G401 (cell line): ENCODE measurements at places on chromosomes 3 and 15. TPM values are rescaled to one million over a fixed set of nuclear protein-coding genes. Genes with fewer than 3 reads are reported as not detected.

- DNase-seq = peak; percentile 75
Observed at GRCh38 chr3:9946112-9947024, 5.8 kb downstream of the PRRT3 start.

DNA sequence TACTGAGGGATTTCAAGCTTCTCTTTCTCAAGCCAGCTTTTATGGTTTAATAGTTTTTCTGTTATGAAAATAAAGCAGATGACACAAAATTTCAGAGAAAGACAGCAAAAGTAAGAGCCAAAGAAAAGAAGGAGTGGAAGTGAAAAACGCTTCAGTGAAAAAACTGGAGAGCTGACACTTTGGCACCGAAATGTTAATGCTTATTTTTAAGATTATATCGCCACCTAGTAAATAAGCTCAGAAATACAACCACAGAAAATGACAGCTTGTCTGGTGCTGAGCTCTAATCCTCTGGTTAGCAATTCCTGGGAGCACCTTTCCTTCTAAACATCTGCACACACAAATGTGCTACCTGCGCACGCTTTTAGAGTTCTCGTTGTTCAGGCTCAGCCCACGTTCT is 101.6 kb downstream of the ZPLD1 start:
- peak; percentile 29 for DNase-seq

DNA sequence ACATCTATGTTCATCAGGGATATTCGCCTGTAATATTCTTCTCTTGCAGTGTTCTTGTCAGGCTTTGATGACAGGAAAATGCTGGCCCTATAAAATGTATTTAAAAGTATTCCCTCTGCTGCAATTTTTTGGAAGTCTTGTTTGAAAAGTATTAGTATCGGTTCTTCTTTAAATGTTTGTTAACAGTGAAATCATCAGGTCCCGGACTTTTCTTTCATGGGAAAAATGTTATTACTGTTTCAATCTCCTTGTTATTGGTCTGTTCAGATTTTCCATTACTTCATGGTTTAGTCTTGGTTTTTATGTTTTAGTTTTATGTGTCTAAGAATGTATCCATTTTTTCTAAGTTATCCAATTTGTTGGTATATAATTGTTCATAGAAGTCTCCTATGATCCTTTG is 225.6 kb downstream of the RBMS3 start:
- no peak for DNase-seq

DNA sequence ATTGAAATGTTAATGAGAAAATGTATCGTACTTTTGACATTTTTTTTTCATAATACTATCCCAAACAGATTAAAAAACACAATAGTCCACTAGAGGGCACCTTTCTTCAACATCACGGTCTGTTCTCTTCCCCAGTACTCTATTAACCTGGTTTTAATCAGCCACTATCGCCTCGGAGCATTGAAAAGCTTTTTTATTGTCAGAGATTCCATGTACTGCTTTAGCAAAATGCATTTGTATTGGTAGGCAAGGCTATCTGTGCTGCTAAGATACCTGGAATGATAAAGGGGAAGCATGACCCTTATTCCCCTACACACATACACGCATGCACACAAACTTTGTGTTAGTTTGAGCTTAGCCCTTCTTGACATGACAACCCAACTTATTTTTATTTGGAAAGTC is 160.1 kb upstream of the IL12A start:
- DNase-seq = peak; percentile 72

GRCh38 chr3:26259176-26259575 is 363.4 kb upstream of the LRRC3B start:
- peak; percentile 89 for DNase-seq

GRCh38 chr3:155015776-155016436 is 64.2 kb upstream of the MME start:
- DNase-seq = no peak

DNA sequence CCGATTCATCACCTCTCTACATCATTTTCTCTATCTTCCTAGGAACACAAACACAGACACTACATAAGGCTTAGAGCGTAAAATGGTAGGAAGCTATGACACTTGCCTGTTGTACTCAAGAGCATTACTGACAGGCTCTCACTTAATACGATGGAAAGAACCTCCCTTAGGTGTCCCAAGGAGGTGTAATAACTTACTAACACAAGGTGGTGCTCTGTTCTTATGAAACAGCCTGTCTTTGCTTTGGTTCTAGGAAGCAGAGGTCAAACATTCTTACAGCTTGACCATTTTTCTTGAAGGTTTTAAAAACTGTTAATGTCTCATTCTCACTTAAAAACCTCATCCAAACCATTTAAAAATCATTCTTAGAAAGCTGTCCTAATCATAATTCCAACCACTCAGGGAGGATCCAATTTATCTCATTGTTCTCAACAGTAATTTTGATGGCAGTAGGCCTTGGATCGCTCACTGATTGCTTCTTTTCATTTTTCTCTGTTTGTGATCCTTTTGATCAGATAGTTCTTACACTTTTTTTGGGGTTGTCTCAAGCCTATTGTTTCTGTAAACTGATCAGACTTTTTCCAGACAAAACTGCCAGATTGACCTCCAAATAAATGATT is 317.8 kb upstream of the AGTR1 start:
- DNase-seq = peak; percentile 68

DNA sequence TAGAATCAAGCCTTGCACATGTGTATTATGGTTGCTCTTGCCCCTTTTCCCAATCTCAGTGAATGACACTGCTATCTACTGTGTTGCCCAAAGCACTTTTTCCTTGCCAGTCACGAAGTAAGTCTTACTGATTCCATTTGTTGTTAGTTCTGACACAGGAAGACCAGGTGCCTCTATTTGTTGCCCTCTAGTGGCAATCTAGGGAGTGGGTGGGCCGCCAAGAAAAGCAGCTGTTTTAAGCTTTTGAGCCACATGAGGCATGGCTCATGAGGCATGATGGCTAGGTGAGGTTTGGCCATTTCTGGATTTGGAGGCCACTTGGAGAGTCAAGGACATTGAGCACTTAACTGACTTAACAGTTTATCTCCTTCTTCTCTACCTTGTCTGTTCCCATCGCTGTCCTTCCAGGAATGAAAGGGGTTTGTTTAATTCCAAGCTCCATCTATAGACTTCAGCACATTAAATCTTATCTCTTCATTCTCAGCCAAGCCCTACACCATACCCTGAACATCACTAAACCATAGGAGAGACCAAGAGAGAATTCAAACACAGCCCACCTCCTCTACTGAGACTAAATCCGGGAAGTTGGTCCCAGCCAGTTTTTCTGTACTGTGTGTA is 103.1 kb downstream of the HCN4 start:
- peak; percentile 29 for DNase-seq

DNA sequence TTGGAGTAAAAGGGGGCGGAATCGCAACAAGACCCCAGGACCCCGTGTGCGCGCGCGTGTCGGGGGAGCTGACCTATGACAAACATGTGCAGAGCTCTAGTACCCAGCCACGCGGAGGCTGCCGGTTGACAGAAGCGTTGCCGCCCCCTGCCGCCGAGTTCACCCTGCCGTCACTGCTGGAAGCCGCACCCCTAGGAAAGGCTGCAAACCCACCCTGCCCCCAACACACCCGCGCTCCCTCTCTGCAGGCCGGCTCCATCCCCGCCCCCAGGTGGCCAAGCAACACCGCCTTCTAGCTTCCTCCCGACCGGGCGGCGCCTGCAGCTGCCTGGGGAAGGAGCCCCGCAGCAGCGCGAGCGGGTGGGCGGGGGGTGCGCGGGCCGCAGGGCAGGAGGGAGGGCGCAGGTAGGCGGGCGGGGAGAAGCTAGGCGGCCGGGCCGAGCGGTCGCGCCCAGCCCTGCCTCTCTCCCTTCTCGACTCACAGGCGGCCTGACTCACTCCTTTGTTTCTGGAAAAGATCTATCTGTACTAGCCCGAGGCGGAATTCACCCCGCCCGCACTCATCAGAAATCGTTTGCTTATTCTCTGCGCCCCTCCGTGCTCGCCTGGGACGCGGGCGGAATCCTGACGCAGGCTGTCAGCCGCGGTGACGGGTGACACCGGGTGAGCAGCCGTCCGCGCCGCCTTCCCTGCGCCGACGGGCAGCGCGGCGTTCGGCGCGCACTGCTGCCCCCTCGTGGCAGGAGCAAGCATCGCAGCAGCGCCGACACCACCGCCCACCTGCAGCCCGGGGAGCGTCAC is 160.8 kb downstream of the GAP43 start:
- DNase-seq = peak; percentile 70

GRCh38 chr3:129507181-129507831 is 21.1 kb upstream of the RHO start:
- peak; percentile 83 for DNase-seq

DNA sequence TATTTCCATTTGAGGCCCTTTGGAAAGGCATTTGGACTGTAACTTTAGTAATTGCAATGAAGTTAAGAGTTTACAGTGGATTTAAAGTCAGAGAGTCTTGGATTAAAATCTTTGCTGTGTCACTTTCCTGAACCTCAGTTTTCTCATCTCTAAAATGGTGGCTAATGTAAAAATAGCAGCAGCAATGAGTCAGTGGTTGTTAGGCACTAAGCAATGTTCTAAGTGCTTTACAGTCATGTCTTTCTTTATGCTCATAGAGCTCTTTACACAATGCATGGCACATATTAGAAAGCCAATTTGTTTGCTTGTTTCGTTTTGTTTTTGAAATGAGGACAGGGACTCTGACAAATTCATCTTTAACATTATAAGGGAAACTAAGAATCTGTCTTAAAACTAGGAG is 222.7 kb upstream of the DNAJC19 start:
- no peak for DNase-seq

- no peak for DNase-seq
Observed at GRCh38 chr3:143850877-143851276, 2.6 kb upstream of the SLC9A9 start.

DNA sequence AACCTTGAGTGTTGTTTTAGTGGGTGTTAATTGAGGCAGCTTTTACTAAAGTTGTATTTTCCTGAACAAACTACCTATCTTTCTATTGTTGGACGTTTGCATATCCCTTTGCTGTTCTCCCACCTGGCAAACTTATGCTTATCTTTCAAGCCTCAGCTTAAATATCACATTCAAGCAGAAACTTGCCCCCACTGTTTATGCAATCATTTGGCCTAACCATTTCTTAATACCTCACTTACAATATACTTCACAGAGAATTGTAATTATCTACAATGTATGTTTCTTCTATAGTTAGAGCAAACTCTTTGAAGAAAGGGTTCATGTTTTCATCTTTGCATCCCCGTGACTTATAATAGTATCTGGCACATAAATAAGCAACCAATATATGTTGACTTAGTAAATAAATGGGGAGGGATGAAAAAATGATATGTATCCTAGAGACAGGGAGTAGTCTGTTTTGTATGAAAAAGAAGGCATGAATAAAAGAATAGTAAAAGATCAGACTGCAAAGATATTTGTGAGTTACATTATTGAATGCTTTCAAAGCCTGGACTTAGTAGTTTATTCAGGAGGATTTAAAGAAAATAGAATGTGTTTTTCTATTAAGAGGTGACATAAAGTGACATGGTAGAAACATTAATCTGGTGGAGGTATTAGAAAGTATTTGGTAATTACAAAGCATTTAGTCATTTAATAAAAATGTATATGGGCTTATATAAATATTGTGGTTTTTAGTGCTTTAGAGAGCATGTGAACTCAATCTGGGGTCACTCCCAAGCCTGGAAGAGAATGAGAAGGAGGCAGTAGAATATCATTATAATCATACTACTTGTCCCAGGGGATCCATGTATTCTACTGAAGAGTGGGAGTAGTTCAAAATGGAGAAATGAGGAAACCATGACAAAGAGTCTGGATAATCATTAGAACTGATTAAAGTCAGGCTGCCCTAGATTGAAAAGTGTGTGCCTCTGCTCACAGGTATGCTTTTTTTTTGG is 60.0 kb upstream of the DCBLD2 start:
- no peak for DNase-seq

- DNase-seq = no peak
Observed at GRCh38 chr3:64859625-64860535, 172.1 kb upstream of the ADAMTS9 start.

DNA sequence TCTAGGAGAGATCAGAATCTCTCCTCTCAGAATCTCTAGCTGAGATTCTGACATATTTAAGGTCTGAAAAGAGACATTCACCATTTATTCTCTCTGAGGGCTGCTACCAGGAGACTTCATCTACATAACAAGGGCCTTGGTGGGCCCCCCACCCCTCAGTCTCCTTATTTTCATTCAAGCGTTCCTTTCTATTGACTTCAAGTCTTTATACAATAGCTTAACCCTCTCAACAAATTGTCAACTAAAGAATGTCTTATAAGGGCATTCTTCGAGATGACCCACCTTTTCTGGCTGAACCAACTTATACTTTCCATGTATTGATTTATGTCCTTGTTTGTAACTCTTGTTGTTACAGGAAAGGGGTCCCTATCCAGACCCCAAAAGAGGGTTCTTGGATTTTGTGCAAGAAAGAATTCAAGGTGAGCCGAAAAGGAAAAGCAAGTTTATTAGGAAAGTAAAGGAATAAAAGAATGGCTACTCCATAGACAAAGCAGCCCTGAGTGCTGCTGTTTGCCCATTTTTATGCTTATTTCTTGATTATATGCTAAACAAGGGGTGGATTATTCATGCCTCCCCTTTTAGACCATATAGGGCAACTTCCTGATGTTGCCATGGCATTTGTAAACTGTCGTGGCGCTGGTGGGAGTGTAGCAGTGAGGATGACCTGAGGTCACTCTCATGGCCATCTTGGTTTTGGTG is 209.5 kb upstream of the ALCAM start:
- DNase-seq = no peak

DNA sequence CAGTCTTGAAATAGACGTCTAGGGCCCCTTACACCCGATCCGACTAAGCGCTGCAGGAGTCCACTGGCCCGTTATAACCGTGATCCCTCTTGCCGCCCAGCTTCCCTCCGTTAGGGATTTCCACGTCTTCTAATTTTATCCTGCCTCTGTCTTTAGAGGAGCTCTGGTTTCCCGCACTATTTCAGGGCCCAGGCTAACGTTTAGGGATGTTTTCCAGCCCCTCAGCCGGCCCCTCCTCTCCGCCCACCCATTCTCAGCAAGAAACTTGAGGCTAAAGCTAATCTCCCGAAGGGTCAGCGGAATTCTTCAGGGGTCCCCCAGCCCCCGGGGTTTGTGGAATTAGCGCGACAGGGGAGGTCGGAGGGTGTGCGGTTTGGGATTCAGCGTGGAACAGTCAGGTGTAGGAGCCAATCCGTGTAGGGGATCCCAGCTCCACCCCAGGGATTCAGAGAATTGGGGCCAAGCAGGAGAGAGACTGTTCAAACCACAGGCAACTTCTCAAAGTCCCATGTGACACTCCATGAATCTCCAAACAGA is 1.6 kb downstream of the PTX3 start:
- DNase-seq = peak; percentile 31

GRCh38 chr3:120171134-120171873 is 77.1 kb upstream of the GSK3B start:
- DNase-seq = peak; percentile 48

- peak; percentile 84 for DNase-seq
Observed at GRCh38 chr3:115922681-115923347, 299.5 kb downstream of the GAP43 start.

DNA sequence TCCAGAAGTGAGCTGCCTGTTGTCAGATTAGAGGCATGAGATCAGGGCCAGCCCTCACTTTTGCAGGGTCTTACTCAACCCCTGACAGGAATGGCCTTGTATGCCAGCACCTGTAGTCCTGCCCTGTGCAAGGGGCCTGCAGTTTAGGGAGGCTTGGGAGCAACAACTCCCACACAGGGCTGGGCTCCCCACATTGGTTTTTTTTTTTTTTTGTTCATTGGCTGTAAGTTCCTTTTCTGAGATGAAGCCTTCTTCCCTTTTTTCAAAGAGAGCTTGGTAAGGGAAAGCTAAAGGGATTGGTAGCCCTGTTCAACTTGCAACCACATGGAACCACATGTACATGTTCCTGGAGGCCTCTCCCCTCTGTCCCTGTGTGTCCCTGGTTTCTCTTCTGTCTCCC is 46.4 kb downstream of the TNFAIP8L3 start:
- DNase-seq = no peak

Gene ZNF385D
- under 0.01 and 0.03 TPM in 2 replicates for total RNA-seq

Gene GALNT15
- total RNA-seq = not detected in 2 replicates

Gene FAM98B
- total RNA-seq = 5.9 and 37.9 TPM in 2 replicates

Gene DNAH1
- total RNA-seq = 1.2 and 2.5 TPM in 2 replicates

Gene HYAL1
- total RNA-seq = 15.8 and 18.4 TPM in 2 replicates
